ENCODE measurements at places on chromosomes 7 and 10.

GRCh38 chr10:36608251-36608650 lies 517.1 kb upstream of the ANKRD30A start:
- no peak for DNase-seq

- DNase-seq: no peak
Observed at GRCh38 chr10:101270763-101271162, 41.5 kb upstream of the LBX1 start.

GRCh38 chr10:121288011-121288410 lies 310.2 kb downstream of the FGFR2 start:
- DNase-seq: no peak

DNA sequence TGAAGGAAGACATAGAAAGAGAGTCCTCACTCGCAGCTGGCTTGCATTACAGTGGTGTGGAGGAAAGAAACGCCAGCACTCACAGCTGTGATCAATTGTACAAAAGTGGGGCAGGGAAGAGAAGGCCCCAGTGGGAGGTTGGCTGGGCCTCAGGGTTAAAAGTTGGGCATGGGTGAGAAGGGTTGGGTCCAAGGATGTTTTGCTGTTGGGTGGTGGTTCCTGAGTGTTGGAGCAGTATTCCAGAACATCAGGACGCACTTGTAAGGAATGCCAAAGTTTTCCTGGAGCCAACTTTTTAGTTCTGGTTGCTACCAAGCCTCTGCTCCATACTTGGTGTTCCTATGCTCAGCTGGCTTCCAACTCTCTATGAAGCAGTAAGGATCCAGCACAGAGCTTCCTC lies 55.4 kb upstream of the MKRN1 start:
- DNase-seq: no peak

GRCh38 chr10:112643600-112644264 lies 196.7 kb downstream of the VTI1A start:
- no peak for DNase-seq

DNA sequence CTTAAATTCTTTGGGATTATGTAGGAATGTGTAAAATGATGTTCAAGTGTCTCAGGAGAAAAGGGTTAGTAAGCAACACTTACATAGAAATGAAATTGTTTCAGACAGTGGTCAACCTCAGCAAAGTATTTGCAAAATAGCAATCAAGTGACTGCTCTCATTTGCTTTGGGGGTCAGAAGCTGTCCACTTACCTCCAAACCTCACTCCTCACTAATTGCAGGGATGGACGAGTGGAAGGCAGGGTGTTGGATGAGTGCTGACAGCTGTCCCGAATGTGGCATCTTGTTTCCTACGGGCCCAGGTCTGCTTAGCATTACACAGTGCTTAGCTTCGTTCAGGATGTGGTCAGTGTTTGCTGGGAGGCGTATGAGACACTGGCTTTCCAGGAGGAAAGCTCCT lies 437.0 kb downstream of the SUGCT start:
- DNase-seq: peak; percentile 14

DNA sequence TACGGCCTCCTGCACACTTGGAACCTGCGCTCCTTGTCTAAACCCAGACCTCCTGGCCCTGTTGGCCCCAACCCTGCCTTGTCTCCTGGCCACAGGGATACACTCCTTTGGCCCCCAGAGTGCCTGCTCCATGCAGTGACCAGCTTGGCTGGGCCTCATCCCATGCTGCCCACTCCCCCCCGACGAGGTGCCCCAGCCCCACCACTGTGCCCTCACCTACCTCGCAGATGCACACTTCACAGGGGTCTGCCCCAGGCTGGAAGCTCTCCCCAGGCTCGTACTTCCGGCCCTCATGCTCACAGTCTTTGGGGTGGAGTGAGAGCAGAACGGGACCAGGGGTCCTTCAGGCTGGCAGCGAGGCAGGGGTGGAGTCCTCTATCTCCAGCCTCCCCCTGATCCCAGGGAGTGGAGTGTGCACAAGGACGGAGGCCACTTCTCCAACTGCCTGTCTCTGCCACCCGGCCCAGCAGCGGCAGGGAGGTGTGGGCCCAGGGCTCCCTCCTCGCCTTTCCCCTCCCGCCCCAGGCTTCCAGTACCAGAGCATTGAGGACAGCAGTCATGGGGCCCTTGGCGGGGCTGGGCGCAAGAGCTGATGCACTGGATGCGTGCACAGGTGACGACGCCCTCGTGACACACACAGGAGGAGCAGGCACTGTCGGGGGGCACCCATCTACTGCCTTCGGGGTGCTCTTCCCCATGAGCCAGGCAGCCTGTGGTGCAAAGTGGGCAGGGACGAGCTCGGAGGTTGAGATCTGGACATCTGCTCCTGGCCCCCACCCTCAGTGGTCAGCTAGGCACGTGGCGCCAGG lies 22.1 kb downstream of the ATP6V1F start:
- no peak for DNase-seq

- DNase-seq: no peak
Observed at GRCh38 chr7:43137811-43138210, 25.4 kb downstream of the HECW1 start.

DNA sequence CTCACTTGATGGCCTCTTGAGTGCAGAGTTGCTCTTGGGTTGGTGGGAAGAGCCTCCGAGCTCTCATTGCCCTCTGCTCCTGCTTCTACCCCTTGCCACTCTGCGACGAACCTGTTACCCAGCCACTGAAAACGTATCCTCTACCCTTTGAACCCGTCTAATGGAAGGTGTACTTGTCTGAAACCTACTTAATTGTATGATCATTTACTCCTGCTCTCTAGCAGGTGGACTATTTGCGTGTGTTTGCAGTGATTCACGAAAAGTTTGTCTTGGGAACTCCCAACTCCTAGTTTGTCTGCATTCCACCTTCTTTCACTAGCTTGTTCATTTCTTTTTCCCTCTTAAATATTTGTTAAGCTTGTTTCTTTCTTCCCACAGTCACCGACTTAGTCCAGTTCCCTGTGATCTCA lies 503 bp downstream of the CROT start:
- DNase-seq: no peak

DNA sequence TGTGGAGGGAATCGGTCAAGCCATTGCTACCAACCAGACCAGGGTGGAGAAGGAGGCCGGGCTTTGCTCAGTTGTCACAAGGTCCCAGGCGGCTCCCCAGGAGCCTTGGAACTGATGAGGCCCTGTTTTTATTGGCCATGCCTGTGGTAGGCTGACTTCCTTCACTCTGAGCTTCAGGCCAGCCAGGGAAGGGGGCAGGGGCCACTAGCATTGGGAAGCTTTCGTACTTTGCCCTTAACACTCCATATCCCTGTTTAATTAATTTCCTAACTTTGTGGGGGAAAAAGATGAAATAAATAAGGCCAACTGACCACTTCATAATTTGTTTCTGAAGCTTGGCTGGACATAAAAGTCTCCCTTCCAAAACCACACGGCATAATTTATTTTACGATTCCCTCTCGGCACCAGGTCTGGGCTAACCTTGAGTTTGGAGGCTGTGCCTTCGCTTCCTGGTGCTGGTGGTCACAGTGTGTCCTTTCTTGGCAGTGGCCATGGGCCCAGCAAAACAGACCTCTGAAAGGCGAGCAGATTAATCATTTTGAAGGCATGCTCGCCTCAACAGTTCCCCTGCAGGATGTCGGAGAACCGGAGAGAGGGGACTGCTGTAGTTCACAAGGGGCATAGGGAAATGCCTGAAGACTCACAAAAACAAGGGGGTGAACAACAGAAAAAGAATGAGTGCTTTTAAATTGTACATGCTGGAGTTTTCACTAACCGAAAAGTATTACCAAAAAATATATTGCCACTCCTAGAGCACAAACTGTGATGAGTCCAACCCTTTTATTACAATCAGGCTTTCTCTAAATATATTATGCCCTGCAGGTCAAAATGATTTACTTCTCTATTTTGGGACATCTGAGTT lies 966.0 kb downstream of the LRMDA start:
- no peak for DNase-seq

DNA sequence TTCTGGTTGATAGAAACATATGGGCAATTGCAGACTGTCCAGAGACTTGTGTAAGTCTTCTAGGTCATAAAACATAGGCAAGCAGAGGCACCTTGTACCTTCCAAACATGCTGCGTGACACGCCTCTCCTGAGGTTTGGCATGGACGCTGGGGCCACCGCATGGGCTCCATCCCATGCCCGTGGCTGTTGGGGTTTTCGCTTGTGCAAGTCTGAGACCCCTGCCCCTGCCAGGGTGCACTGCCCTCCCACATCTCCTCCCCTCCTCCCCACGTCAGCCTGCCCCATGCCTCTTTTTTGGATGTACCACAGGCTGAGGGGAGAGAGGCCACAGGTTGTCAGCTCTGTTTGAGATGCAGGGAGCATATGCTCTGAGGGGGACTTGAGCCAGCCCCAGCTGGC lies 19.0 kb downstream of the EIF3B start:
- DNase-seq: no peak

DNA sequence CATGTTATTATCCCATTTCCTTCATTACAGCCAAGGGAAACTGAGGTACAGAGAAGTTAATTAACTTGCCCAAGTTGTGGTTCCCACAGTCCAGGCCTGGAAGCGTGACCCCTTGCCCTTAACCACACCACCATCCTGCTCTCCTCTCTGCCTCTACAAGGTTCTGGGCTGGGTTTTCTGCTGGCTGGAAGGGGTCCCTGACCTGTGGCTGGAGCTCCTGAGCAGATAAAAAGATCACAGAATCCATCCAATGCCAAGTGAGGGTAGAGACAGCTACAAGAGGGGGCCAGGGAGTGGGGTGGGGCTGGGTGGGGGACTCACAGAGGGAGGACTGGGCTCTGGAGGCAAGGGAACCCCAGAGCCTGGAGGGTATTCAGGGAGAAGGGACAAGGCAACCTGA lies 9.7 kb downstream of the ASB10 start:
- no peak for DNase-seq

DNA sequence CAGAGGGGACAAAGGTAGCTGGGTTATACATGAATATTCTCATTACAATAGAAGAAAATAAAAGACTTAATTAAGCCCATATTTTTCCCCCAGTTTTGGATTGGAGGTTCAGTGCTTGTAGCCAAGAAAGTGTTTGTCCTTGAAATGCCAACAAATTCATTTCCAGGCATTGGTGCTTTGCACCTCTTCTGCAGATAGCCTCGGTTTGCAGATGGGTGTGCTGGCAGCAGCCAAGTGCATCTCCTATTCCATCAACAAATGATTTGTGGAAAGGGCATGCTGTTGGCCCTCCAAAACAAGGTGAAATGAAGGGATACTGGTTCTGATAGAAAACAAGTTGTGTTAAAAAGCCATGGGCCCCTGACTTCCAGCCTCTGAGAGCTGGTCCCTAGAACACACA lies 187.3 kb downstream of the DPY19L1 start:
- no peak for DNase-seq

GRCh38 chr7:107967420-107967819 lies 35.5 kb downstream of the LAMB1 start:
- DNase-seq: no peak

GRCh38 chr7:124033095-124033806 lies 384 bp upstream of the TMEM229A start:
- peak; percentile 7 for DNase-seq

DNA sequence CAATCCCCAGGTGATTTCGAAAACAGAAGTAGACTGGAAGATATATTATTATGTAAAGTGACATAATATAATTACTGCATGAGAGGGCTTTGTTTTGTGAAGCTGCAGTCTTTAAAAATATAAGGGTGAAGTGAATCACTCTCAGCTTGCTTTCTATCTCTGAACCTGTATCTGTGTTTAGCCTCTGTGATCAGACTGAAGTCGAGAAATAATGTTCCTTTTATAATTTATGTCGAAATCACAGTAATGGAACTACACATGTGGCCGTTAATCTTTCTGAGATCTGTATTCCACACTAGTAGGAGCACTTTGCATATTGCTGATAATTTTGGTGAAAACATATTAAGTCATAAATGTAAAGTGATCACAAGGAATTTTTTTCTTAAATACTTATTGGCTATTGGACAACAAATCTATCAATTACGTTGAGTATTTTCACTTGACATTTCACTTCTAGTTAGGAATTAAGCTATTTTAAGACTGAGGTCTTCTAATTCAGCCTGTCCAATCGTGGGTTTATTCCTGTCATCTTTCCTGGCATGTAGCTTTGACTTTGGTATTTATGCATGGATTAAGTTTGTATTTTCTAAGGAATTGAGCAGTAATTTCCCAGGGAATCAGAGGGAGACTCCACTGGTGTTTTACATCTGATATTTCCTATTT lies 268.2 kb upstream of the POT1 start:
- no peak for DNase-seq

- no peak for DNase-seq
Observed at GRCh38 chr7:1977876-1978441, 254.8 kb downstream of the MAD1L1 start.
